ENCODE measurements at places on chromosomes 12 and 14.

DNA sequence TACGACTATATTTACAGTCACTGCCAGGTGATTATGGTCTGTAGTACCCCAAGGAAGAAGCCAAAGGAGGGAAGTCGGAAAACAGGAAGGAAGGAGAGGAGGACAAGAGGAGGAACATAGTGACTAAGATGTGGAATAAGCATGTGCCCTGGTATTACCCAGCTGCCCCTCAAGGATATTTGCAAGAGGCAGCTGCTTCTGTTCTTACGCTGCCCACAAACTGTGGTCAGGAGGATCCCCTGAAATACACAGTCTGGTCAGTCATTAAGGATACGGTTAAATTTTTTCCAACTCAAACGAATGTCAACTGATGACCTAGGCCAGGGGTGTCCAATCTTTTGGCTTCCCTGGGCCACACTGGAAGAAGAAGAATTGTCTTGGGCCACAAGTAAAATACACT, 126.5 kb downstream of the CMAS start:
- no peak for DNase-seq

DNA sequence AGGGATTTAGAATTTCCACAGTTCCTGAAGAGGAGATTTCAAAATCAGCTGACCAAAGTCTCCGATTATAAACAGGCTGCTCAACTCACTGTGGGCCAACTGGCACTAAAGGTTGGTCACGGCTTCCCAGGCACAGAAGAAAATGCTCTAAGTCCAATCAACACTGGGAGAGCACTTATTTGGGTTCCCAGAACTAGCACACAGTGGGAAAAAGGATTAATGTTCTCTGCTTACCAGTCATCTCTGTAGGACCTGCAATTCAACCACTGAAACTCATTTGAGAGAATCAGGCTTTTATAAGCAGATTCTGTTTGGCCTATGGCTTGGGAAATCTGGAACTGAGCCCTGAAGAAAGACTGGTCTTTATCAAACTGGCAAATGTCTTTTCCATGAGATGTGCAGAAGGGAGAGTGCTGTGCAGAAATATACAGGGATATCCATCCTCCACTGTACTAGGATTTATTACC, 49.4 kb downstream of the ABCC9 start:
- no peak for DNase-seq

- DNase-seq, result no peak
These were observed 36.9 kb downstream of the BCL11B start for GRCh38 chr14:99234961-99235571.

DNA sequence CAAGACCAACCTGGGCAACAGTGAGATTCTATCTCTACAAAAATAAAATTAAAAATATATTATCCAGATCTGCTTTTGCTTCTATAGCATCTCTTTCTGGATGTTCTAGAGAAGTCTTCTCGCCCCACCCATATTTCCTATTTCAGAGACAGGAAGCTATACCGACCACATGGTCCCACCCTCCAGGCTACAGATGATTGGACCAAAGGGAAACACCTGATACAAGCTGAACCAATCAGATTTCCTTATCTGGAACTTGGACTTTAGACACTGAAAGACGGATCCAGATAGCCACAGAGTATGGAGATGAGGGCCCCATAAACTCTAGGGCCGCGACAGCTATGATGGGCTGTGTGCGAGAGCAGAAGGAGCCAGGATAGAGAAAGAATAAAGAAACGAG, 48.7 kb downstream of the CCDC60 start:
- DNase-seq, result no peak

- DNase-seq, result no peak
These were observed 1267.6 kb downstream of the SLC16A7 start for GRCh38 chr12:60863421-60863820.

GRCh38 chr14:92686900-92687427, 61.5 kb downstream of the LGMN start:
- DNase-seq, result peak; percentile 51
